Ovary (tissue), 10 donors: ENCODE measurements at places on chromosomes 16 and 17. TPM values are rescaled to one million over a fixed set of nuclear protein-coding genes. Genes with fewer than 3 reads are reported as not detected.

The CA4 gene
- total RNA-seq = 4.2 TPM

DNA sequence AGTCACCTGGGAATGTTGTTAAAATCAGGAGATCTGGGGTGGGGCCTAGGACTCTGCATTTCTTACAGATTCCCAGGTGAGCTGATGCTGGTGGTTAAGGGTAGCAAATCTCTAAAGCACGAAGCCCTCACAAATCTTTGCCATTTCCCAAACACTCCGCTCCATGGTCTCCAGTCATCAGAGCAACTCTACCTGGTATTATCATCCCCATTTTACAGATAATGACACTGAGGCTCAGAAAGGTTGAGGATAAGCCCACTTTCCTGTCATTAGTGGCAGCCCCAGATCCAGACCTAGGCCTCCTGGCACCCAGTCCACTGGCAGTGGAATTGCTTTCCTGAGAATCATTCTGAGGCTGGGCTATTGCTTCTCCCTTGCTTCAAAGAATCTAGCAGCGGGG is 8.7 kb downstream of the SLC46A1 start:
- no peak for DNase-seq
- no peak overlapping the region for H3K4me3 ChIP-seq
- no peaks in the 10 kb centered on the region for H3K4me1 ChIP-seq
- H3K36me3 ChIP-seq = no peaks in the 10 kb centered on the region
- H3K27ac ChIP-seq = no peak overlapping the region

GRCh38 chr17:804541-805435 is 22.6 kb downstream of the MRM3 start:
- H3K36me3 ChIP-seq = no peaks in the 10 kb centered on the region
- H3K4me3 ChIP-seq = no peak overlapping the region
- no peaks in the 10 kb centered on the region for H3K4me1 ChIP-seq
- H3K27ac ChIP-seq = no peak overlapping the region
- no peak for DNase-seq

GRCh38 chr16:4344983-4345835 is 5.9 kb downstream of the PAM16 start:
- H3K27me3 ChIP-seq = no peaks in the 10 kb centered on the region
- DNase-seq = no peak
- no peak overlapping the region for H3K27ac ChIP-seq
- no peaks in the 10 kb centered on the region for H3K36me3 ChIP-seq
- H3K4me1 ChIP-seq = peaks cover 15% of the 10 kb centered on the region

DNA sequence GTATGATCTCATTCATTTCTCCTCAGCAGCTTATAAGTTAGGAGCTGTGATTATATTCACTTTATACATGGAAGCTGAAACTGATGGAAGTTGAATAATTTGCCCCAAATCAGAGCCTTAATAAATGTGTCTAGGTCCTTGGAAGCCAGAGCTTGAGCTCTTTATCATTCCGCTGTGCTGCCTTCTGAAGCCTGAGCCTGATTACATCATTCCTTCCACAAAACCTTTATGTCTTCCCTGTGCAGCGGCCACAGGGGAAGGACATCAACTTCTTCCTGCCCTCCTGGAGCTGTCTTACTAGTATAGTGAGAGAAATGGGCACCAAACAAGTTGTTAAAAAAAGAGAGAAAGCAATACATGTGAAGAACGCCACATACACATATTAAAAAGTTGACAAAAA is 6.8 kb downstream of the TNRC6C start:
- H3K4me1 ChIP-seq = peaks cover 11% of the 10 kb centered on the region
- no peaks in the 10 kb centered on the region for H3K27me3 ChIP-seq
- H3K4me3 ChIP-seq = no peak overlapping the region
- no peak overlapping the region for H3K27ac ChIP-seq

DNA sequence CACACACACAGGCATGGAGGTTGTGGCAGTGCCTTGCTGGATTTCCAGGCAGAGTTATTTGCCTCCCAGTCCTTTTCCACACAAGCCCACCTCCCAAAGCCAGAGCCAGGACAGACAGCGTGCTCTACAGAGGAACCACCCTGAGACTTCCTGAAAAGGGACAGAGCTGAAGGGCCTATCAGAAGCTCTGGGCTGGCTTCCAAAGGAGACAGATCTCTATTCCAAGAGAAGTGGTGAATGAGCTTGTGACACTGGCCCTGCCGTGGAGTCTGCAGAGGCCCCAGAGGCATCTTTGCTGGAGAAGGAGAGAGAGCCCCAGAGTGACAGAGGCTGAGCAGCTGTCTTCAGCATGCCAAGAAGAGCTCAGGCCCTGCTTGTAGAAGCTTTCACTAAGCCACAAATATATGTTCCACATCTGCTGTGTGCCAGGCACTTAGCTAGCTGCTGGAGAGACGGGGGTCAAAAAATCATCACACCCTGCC is 8.3 kb upstream of the LPCAT2 start:
- H3K27me3 ChIP-seq = no peaks in the 10 kb centered on the region
- H3K27ac ChIP-seq = no peak overlapping the region
- H3K4me3 ChIP-seq = no peak overlapping the region
- H3K4me1 ChIP-seq = peaks cover 7% of the 10 kb centered on the region
- DNase-seq = no peak
